ENCODE measurements at places on chromosomes 7 and 10. TPM values are rescaled to one million over a fixed set of nuclear protein-coding genes. Genes with fewer than 3 reads are reported as not detected.

GRCh38 chr10:77872151-77872946 is 54.2 kb downstream of the DLG5 start:
- no peaks in the 10 kb centered on the region for H3K36me3 ChIP-seq
- no peak overlapping the region for H3K27ac ChIP-seq
- peaks cover 18% of the 10 kb centered on the region for H3K4me1 ChIP-seq

The NEUROG3 gene
- not detected for total RNA-seq

DNA sequence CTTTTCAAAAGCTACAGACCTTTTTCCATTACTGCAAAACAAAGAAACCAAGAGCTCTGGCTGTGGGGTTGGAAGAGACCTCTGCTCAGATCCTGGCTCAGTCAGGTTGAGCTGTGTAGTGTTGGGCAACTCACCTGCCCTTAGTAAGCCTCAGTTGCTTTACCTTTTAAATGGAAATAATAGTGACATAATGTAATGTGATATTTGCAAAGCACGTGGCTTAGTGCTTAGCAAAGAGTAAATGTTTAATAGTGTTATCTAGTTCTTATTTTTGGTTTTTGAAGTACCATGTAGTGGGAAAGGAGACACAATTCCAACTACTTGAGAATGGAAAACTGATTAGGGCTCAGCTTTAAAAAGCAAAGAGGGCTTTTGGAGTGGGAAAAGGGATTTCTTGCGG is 100.2 kb downstream of the SVIL start:
- no peaks in the 10 kb centered on the region for H3K36me3 ChIP-seq
- no peak for DNase-seq
- H3K27me3 ChIP-seq, result no peaks in the 10 kb centered on the region
- H3K4me1 ChIP-seq, result no peaks in the 10 kb centered on the region

- H3K4me3 ChIP-seq, result no peak overlapping the region
- H3K36me3 ChIP-seq, result no peaks in the 10 kb centered on the region
- no peak for DNase-seq
- peaks cover 7% of the 10 kb centered on the region for H3K4me1 ChIP-seq
- H3K27ac ChIP-seq, result no peak overlapping the region
Observed at GRCh38 chr7:4806983-4807597, 31.7 kb downstream of the AP5Z1 start.

GRCh38 chr10:112601214-112602090 is 154.4 kb downstream of the VTI1A start:
- no peak overlapping the region for H3K4me3 ChIP-seq
- no peak for DNase-seq
- H3K36me3 ChIP-seq, result peaks cover 5% of the 10 kb centered on the region
- H3K4me1 ChIP-seq, result peaks cover 1% of the 10 kb centered on the region
- H3K27ac ChIP-seq, result no peak overlapping the region
- H3K27me3 ChIP-seq, result no peaks in the 10 kb centered on the region

GRCh38 chr10:1173091-1173490 is 116.9 kb downstream of the WDR37 start:
- no peak overlapping the region for H3K4me3 ChIP-seq
- peaks cover 3% of the 10 kb centered on the region for H3K27me3 ChIP-seq

- peaks cover 2% of the 10 kb centered on the region for H3K27me3 ChIP-seq
- no peak overlapping the region for H3K27ac ChIP-seq
- H3K4me1 ChIP-seq, result no peaks in the 10 kb centered on the region
- no peak for DNase-seq
- no peak overlapping the region for H3K4me3 ChIP-seq
- no peaks in the 10 kb centered on the region for H3K36me3 ChIP-seq
Observed at GRCh38 chr7:47730142-47730541, 148.2 kb upstream of the TNS3 start.

The SPOCK2 gene
- 127 TPM for total RNA-seq

The SPDYE18 gene
- total RNA-seq, result 1.1 TPM

DNA sequence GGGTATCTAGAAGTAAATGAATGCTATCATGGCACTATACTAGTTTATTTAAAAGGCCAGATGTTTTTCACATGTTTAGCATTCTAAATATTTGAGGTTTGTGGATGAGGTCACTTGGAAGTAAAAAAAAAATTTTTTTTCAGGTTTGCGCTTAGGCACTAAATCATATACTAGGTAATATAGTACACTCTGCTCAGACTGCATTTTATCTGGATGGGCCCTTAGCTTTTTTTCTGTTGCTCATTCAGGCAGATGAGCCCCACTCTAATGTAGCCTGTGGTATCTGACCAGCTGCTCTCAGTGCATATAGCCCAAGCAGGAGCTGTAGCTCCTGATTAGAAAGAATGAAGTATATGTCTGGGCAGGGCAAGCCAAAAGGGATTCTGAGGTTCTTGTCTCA is 210.1 kb downstream of the AUTS2 start:
- no peak for DNase-seq
- peaks cover 11% of the 10 kb centered on the region for H3K4me1 ChIP-seq
- H3K4me3 ChIP-seq, result no peak overlapping the region

The TRRAP gene
- total RNA-seq, result 56.2 TPM

The SUN3 gene
- total RNA-seq, result not detected

The TRPV5 gene
- not detected for total RNA-seq

The TMEM196 gene
- not detected for total RNA-seq

DNA sequence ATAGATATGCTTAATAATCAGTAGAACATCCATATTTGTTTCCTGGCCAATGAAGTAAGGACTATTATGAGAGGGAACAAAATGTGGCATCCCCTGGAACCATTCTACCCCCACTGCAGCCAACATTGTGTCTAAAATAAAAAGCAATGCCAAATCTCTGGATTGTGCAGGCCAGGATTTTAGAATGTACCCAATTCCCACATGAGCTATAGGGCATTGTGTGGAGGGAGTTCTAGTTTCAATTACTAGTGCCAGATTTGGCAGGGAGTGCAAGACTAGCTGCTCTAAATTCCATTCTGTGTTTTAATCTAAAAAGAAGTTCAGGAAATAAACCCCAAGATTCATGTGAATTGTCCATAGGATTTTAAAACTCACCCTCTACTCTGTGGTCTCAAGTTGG is 112.3 kb downstream of the HGF start:
- H3K4me1 ChIP-seq, result no peaks in the 10 kb centered on the region
- H3K4me3 ChIP-seq, result no peak overlapping the region
- no peak overlapping the region for H3K27ac ChIP-seq
- no peak for DNase-seq
- no peaks in the 10 kb centered on the region for H3K36me3 ChIP-seq

- H3K27me3 ChIP-seq, result peaks cover 8% of the 10 kb centered on the region
- H3K4me1 ChIP-seq, result peaks cover 19% of the 10 kb centered on the region
- no peak overlapping the region for H3K4me3 ChIP-seq
- DNase-seq, result no peak
- no peaks in the 10 kb centered on the region for H3K36me3 ChIP-seq
Observed at GRCh38 chr7:87225696-87226095, 6.2 kb upstream of the TMEM243 start.

- H3K27ac ChIP-seq, result no peak overlapping the region
- DNase-seq, result no peak
- peaks cover 2% of the 10 kb centered on the region for H3K27me3 ChIP-seq
- H3K36me3 ChIP-seq, result no peaks in the 10 kb centered on the region
Observed at GRCh38 chr7:30893357-30893756, 18.3 kb upstream of the AQP1 start.

DNA sequence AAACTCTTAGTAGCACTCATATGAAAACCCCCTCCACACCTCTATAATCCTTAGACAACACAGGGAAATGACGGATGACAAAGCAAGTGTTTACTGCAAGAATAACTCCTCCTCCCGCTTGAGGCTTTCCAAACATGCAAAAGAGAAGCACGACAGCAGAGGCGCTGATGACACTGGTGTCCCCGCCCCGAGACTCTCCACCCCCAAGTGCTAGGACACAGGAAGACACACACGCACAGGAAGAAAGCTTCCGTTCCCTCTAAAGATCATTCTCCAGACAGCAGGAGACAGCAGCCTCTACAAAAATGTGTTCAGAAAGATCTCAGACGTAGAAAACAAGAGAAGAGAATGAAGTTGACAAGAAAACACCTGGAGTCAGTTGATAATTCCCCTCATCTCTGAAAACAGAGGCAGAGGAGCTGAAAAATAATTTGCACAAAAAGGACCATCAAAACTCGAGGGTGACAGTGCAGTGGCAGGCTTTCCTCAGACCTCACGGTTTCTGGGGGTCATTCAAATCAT is 90.2 kb downstream of the DLG5 start:
- peak overlapping the region; percentile 82 for H3K27ac ChIP-seq
- DNase-seq, result peak; percentile 86
- H3K4me3 ChIP-seq, result peak overlapping the region; percentile 7

The BTBD16 gene
- not detected for total RNA-seq

The PRRT4 gene
- not detected for total RNA-seq

GRCh38 chr10:128522551-128523308 is 396.5 kb upstream of the MKI67 start:
- H3K4me1 ChIP-seq, result no peaks in the 10 kb centered on the region
- no peak for DNase-seq
- no peak overlapping the region for H3K4me3 ChIP-seq
- no peaks in the 10 kb centered on the region for H3K36me3 ChIP-seq
- H3K27ac ChIP-seq, result no peak overlapping the region
- H3K27me3 ChIP-seq, result no peaks in the 10 kb centered on the region

DNA sequence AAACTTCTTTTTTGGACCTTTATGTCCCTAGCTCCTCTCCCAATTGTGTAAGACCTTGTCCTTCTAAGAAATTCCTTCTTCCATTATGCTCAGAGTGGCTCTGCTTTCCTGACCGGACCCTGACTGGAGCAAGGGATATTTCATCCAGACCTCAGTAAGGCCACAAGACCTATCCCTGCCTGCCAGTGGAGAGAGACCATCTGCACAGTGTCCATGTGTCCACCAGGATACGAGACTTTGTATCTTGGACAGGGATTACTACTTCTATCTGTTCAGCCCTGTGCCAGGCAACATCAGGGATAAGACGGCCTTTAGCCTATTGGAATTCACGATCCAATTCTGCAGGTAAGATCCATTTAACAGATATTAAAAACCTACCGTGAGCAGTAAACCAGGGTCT is 7.2 kb upstream of the ATOH7 start:
- H3K27me3 ChIP-seq, result peaks cover 4% of the 10 kb centered on the region
- H3K27ac ChIP-seq, result no peak overlapping the region
- H3K36me3 ChIP-seq, result no peaks in the 10 kb centered on the region
- no peak for DNase-seq
- no peaks in the 10 kb centered on the region for H3K4me1 ChIP-seq
- no peak overlapping the region for H3K4me3 ChIP-seq

The SLC26A4 gene
- total RNA-seq, result 15.4 TPM

- H3K27me3 ChIP-seq, result no peaks in the 10 kb centered on the region
- peaks cover 10% of the 10 kb centered on the region for H3K4me1 ChIP-seq
- DNase-seq, result no peak
- H3K4me3 ChIP-seq, result no peak overlapping the region
Observed at GRCh38 chr10:78575400-78575799, 493.4 kb upstream of the ZMIZ1 start.

GRCh38 chr7:141333459-141333858 is 217.8 kb upstream of the AGK start:
- DNase-seq, result no peak
- H3K27ac ChIP-seq, result no peak overlapping the region
- no peak overlapping the region for H3K4me3 ChIP-seq
- H3K27me3 ChIP-seq, result no peaks in the 10 kb centered on the region
- H3K4me1 ChIP-seq, result no peaks in the 10 kb centered on the region

All from activated CD8-positive, alpha-beta memory T cell treated with anti-CD3 and anti-CD28 coated beads, Interleukin-2, amount 10 ng/mL, durations not matched to agents 7 days and 5 days (primary cell).